Cerebellar cortex (tissue), 1 donor: ENCODE measurements at places on chromosomes 7 and 10.

DNA sequence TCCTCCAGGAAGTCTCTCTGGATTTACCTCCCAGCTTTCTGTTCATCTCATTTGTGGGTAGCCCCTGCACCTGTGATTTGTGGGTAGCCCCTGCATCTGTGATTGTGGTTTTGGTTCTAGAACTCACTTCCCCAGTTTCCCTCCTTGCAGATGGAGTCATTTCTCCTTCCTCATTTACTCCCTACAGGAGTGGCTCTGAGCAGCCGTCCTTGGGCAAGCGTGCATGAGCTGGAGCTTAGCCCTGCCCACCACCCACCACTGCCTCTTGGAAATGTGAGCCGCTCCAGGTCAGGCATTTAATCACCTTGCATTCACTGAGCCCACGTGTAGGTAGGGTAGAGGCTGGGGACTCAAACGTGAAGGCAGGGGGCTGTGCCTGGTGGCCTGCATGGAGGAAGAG, 8.2 kb downstream of the COL26A1 start:
- no peak for DNase-seq

- no peak for DNase-seq
Observed at GRCh38 chr7:55484241-55484640, 88.1 kb downstream of the VOPP1 start.

DNA sequence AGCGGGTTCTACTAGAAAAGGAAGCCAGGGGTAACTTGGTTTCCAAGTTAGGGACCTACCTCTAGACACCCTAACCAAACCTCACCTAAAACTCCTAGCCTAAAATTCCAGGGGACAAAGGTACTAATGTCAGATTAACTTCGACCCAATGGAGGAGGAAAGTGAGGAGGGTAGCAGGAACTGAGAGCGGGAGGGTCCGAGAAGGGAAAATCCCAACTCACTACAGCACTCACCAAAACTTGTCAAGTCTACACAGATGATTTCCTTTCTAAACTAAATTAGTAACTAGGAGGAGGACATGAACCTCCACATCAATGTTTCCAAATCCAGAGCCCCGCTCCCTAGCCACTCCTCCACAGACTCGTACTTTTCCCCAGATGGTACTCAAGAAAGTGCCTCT, 22.6 kb downstream of the CHCHD3 start:
- no peak for DNase-seq

DNA sequence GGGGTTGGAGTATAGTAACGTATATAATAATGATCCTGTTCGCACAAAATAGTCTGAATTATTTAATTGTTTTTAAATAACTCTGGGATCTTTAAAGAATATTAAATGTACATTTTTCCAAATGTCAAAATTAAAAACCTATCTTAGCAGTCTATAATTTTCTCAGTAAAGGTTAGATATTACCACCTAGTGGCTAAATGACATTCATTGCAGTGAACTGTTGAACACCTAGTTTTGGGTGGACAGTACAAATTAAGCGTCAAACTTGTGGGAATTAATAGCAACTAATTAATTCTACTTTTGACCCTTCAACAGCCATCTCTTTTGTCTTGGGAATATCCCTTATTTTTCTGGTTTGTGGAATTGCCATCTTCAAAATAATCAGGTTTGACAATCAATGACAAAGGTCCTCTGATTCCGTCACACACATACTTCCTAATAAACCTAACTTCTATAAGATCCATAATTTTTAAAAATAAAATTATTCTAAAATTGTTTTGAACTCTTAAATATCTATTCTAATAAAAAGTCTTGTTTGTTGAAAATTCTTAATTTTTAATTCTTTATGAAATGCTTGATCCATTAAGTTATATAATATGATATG, 165.7 kb downstream of the SEMA3D start:
- DNase-seq, result no peak
